ENCODE measurements at places on chromosomes 16 and 17.

GRCh38 chr17:19492141-19492540 is 41.5 kb upstream of the SLC47A1 start:
- no peak for DNase-seq

DNA sequence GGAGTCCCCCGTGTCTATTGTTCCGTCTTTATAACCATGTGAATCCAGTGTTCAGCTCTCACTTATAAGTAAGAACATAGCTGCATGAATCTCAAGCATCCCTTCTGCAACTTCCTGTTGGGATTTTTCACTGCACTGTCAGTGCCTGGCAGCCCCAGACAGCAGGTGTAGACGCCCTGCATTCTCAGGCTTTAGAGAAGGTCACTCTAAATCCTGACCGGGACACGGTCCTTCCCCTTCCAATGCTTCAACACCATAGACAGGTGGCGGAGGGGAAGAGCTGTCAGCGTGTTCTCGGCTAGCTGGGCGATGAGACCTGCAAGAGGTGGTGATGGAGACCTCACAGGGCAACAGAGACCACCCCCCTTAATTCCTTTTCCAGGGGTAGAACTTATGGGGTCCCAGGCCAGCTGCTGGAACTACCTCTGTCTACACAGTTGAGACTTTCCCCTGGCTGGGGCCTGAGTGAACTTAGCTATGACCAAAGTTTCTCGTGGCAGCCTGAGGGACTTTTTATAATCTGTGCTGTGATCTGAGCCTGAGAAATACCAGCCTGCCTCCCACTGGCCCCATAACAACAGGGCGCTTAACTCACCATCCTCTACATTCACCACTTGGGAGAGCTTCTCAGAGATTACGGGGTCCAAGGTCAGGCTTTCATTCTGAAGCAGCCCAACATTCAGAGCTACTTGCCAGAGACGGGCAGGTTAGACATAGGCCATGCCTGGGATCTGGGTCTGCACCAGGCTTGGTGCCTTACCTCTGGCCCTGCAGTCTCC is 143.2 kb upstream of the TNRC6C start:
- no peak for DNase-seq

- DNase-seq: no peak
Observed at GRCh38 chr17:52923658-52924057, 765.1 kb upstream of the CA10 start.

- no peak for DNase-seq
Observed at GRCh38 chr17:80453126-80453997, 23.0 kb downstream of the NPTX1 start.

DNA sequence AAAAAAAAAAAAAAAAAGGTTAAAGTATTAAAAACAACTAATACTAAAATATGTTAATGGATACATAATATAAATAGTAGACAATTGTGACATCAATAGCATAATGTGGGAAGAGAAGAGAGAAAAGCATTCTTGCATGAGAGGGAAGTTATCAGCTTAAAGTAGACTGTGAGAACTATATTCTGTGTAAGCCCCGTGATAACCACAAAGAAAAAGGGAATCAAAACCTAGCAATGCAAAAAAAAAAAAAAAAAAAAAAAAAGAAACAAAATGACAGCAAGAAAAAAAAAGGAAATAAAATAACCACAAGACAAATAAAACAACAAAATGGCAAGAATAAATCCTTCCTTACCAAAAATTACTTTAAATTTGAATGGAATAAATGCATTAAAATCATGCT is 39.8 kb upstream of the MYLK3 start:
- DNase-seq: no peak

GRCh38 chr17:78572239-78573205 is 4.7 kb downstream of the DNAH17 start:
- no peak for DNase-seq

- DNase-seq: no peak
Observed at GRCh38 chr16:11619327-11619851, 32.7 kb upstream of the LITAF start.

DNA sequence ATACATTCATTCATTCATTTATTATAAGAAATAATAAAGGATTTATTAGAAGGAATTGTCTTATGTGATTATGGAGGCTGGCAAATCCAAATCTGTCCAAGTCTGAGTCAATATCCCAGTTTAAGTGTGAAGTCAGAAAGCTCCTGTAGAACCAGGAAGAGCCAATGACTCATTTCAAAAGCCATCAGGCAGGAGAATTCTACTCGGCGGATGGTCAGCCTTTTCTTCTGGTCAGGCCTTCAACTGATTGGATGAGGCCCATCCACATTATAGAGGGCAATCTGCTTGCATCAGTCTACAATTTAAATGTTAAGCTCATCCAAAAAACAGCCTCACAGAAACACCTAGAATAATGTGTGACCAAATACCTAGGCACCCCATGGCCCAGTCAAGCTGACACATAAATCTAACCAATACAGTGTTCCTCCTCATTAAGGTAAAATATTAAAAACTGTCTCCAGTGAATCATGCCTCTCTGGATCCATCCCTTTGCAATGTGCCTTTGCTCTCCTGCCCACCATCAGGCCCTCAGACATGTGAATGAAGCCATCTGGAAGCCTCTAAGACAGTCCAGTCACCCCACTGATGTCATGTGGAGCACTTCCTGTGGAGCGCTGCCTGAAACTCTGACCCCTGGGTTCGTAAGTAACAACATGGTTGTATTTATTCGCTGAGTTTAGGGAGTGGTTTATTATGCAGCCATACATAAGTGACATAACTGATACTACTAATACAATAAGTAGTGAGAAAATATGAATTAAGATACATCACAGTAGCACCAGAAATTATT is 69.2 kb upstream of the WSB1 start:
- no peak for DNase-seq

DNA sequence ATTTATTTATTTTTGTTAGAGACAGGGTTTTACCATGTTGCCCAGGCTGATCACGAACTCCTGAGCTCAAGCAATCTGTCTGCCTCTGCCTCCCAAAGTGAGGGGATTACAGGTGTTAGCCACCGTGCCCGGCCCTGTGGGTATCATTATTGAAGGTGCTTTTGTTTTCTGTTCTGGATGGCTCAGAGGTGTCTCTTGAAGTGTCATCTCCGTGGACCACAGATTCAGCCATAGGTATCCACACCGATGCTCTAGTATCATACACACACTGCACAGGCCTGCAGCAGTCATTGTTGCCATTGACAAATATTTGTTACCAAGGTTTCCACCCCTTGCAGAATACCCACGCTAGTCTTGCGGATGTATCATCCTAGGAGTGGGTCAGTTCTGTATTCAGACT is 446.2 kb downstream of the XYLT1 start:
- no peak for DNase-seq

DNA sequence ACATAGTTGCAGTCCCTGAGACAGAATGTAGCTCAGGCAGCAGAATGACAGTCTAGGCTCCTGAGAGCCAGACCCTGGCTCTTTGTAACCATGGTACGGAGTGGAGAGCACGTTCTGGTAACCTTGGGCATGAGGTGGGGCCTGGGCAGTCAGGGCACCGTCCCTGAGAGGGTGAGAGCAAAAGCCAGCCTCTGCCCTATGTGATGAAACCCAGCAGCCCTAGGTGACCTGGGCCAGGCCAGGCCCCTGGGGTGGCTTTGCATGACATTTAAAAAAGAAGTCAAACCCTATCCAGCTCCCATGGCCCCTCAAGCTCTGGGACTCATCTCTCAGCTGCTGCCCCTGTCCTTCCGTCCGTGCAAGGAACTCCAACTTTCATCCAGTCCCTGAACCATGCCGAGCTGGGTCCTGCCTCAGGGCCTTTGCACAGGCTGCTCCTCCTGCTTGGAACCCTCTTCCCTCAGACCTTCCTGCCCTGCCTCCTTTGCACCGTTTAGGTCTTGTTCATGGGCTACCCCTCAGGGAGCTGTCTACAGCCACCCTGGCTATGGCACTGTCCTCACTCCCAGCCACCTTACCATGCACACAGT is 188.6 kb downstream of the NTN1 start:
- no peak for DNase-seq

GRCh38 chr16:11665071-11665491 is 3.2 kb upstream of the SNN start:
- peak; percentile 74 for DNase-seq

- no peak for DNase-seq
Observed at GRCh38 chr16:5459863-5460262, 362.3 kb upstream of the EEF2KMT start.

DNA sequence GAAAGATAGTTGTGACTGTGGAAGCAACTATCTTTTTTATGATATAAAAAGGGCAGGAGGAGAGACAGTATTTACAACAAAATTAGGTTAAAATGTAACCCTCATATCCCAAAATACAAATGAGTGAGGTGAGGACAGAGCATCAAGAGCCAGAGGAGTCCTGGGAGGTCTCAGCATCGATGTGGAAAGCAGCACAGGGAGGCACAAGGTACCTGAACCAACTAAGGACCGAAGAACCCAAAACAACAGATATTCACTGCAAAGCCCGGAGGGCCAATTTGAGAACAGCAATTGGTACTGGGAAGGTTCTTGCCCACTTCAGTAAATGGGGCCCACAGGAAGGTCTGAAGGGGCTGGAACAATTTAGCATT is 37.6 kb downstream of the CMC2 start:
- no peak for DNase-seq

- DNase-seq: no peak
Observed at GRCh38 chr17:45743626-45744326, 40.3 kb upstream of the CRHR1 start.

DNA sequence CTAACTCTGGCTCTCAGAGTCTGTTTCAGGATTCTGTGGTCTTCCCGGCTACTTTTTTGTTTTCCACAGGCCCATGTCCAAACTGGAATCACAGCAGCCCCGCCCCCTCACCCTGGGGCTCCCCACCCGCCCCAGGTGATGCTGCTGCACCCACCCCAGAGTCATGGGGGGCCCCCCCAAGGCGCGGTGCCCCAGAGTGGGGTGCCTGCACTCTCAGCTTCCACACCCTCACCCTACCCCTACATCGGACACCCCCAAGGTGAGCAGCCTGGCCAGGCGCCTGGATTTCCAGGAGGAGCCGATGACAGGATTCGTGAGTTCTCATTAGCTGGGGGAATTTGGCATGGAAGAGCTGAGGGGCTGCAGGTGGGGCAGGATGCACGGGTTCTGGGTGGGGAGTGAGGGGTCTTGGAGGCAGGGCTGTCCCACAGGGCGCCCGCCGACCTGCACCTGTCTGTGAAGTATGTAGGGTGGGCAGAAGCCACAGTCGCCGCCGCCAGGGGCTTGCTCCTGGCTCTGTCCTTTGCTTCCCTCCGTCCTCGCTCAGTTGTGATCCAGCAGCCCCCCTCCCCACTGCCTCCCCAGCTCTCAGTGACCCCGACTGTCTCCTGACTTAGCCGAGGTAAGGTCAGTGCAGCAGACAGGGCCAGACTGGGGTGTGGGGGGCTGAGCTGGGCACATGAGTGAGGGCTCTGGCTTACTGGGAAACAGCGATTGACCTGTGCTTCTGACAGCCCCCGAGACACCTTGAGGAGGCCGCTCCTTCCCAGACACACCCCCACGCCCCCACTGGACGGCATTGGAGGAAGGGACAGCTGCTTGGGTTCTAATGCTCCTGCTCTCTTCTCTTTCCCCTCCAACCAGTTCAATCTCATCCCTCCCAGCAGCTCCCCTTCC is 10.0 kb downstream of the TUFM start:
- DNase-seq: no peak

DNA sequence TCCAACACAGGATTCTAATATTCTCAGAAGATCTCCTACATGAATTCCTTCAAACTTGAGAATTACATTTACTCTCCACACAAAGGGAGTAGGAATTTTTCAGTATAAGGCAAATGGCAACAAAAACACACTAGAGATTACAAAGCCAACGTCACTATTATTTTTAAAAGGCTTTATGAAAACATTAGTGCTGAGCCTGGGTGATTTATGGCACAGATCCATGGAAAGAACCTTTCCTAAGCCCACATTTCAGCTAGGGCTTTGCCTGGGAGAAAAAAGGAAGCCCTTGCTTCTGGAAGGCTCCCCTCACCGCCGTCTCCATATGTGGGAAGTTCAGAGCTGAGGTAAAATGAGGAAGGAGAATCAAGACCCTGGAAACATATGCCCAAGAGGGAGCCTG is 499.4 kb upstream of the HSBP1 start:
- no peak for DNase-seq

GRCh38 chr16:83728492-83728891 is 79.3 kb upstream of the HSBP1 start:
- DNase-seq: no peak

DNA sequence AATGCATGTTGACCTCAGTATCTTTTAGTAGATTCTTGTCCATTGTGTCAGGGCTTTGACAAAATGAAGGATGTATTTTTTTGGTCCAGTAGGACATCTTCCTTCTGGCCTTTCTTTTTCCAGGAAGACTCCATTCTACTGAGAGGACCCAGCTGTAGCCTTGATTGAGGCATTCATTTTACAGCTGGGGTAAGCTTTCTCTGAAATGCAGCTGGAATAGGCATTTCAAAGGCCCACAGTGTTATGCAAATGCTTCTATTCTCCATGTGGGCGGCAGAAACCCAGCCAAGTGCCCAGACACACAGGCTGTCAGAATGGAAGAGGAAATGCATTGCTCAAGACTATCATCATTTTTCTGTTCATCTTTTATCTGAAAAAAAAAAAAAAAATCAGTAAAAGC is 629.0 kb upstream of the CDH8 start:
- DNase-seq: no peak

- peak; percentile 31 for DNase-seq
Observed at GRCh38 chr16:3645504-3646347, 8.8 kb upstream of the DNASE1 start.

- DNase-seq: peak; percentile 93
Observed at GRCh38 chr16:30369938-30370455, 297 bp downstream of the TBC1D10B start.

- peak; percentile 44 for DNase-seq
Observed at GRCh38 chr17:70271672-70272071, 102.3 kb downstream of the KCNJ2 start.

- DNase-seq: no peak
Observed at GRCh38 chr17:31560616-31561235, 169.3 kb downstream of the RAB11FIP4 start.

GRCh38 chr16:11571549-11571948 is 15.2 kb downstream of the LITAF start:
- DNase-seq: no peak
